ENCODE measurements at places on chromosomes 12 and 14.

DNA sequence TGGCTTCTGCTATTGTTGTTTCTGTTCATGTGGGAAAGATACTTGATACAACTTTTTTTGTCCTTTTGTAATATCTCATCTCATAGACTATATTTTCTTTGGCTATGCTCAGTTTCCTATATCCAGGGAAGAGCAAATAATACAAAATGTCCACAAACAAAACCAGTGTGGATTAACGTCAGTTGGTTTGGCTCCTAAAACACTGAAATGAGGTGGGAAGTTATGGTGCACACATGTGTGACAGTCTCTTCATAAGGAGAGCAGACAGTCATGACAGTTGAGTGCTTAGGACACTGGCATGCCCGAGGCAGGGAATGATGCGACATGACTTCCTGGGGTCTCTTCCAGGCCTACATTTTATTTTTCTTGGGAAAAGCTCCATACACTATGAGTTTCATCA is 27.5 kb downstream of the RHOJ start:
- DNase-seq, result no peak

DNA sequence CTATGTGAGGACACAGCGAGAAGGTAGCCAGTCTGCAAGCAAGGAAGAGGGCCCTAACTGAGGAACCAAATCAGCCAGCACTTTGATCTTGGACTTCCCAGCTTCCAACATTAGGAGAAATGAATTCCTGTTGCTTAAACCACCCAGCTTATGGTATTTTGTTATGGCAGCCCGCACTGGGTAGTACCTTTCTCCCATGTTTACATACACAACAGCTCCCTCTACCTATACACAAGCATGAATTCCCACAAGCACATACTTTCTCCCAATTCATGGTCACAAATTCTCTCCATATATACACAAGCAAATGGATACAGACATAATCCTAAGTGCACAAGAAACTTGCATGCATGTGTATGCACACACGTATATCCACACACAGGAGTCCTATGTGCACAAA is 7.4 kb downstream of the ITGB7 start:
- no peak for DNase-seq

- DNase-seq, result no peak
These were observed 19.5 kb upstream of the MORN3 start for GRCh38 chr12:121688966-121689365.

GRCh38 chr12:70271025-70271424 is 27.8 kb downstream of the CNOT2 start:
- peak; percentile 16 for DNase-seq

- DNase-seq, result no peak
These were observed 18.4 kb upstream of the PRPF39 start for GRCh38 chr14:45065540-45065939.

DNA sequence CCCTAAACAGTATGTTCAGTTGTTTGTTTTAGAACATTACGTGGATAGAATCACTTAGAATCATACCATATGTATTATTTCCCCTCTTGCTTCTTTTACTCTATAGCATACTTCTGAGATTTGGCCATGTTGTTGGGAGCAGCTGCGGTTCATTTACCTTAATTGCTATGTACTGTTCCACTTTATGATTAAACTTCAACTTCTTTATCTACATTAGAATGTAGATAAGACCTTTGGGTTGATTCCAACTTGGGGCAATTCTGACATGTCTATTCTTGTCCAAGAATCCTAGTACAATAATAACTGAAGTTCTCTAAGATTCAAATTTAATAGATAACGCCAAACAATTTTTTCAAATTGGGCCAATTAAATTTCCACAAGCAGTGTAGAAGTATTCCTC is 80.7 kb downstream of the GRIN2B start:
- DNase-seq, result no peak

GRCh38 chr12:107610021-107610859 is 75.4 kb upstream of the PWP1 start:
- no peak for DNase-seq

GRCh38 chr12:89087149-89087825 is 265.0 kb downstream of the DUSP6 start:
- DNase-seq, result no peak

DNA sequence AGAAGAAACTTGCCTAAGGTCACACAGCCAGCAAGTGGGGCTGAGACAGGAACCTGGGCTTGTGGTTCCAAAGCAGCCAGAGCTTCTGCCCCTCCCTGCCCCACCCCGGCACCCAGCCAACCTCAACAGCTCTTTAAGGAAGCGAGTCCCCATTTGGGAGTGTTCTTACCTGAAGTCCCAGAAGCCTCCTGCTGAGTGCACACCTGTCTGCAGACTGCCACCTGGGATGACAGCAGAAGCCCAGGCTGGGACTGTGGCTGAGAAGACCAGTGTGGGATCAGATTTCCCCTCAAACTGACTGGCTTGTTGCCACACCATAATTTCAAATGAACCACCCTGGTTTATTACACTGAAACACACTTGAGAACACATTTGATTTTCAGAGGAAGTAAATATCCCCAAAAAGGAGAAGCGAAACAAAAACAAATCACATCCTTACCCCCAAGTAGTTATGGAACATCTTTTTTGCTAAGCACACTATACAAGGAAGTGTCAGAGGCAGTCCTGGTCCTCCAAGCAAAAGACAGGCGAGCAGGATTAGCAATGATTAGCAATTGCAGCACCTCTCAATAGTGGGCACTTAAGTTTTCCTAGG is 6.3 kb upstream of the RIN3 start:
- no peak for DNase-seq

GRCh38 chr12:30980955-30981662 is 54.6 kb downstream of the TSPAN11 start:
- no peak for DNase-seq

DNA sequence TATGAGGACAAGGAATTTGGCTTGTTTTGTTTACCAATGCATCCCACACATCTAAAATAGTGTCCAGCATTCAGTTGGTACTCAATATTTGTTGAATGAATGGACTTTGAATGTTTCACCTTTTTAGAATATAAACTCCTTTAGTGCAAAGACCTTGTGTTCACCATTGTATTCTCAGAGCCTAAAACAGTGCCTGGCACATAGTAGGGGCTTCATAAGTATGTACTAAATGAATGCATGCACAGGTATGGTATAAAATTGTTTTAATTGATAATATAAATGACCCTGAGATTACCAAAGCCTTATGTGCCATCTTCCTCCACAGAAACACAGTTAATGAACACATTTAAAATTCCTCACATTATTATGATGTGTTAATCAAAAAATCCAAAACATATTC is 5.0 kb upstream of the NFYB start:
- DNase-seq, result no peak

GRCh38 chr14:102957222-102957621 is 34.8 kb downstream of the AMN start:
- no peak for DNase-seq

DNA sequence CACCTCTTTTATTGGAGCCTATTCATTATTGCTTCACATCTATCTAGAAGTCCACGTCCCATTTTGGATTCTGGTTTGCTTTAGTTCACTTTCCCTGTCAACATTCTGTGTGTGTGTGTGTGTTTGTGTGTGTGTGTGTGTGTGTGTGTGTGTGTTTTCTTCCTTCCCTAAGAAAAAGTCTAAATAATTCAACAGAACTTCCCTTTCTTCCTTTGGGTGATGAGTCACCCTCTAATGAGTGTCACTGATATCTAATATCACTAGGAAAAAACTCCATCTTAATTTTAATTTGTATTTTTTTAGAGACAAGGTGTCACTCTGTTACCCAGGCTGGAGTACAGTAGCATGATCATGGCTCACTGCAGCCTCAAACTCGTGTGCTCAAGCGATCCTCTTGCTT is 234.2 kb downstream of the TTC8 start:
- DNase-seq, result no peak

GRCh38 chr12:98709022-98709421 is 63.9 kb downstream of the APAF1 start:
- no peak for DNase-seq
